ENCODE measurements at places on chromosomes 7 and 10.

DNA sequence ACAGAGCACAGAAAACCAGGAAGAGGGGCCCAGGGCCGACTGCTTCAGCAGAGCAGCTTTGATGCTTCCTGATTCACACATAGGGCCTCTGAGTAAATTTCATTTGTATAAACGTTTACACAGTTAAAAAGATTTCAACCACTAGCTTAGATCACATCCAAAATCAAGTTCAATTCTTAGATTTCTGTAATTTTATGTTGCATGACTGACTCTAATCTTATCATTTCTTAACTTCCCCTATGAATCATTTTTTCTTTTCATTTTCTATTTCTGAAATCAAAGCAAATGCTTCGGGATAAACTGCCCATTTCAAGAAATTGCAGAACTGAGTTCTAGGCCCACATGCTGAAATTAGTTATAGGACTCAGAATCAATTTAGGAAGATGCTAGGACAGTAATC lies 224.7 kb downstream of the INHBA start:
- no peak for DNase-seq

- DNase-seq, result no peak
Observed at GRCh38 chr10:85152496-85152895, 824.1 kb downstream of the CCSER2 start.

- peak; percentile 93 for DNase-seq
Observed at GRCh38 chr7:23347682-23348180, 48.6 kb downstream of the MALSU1 start.

DNA sequence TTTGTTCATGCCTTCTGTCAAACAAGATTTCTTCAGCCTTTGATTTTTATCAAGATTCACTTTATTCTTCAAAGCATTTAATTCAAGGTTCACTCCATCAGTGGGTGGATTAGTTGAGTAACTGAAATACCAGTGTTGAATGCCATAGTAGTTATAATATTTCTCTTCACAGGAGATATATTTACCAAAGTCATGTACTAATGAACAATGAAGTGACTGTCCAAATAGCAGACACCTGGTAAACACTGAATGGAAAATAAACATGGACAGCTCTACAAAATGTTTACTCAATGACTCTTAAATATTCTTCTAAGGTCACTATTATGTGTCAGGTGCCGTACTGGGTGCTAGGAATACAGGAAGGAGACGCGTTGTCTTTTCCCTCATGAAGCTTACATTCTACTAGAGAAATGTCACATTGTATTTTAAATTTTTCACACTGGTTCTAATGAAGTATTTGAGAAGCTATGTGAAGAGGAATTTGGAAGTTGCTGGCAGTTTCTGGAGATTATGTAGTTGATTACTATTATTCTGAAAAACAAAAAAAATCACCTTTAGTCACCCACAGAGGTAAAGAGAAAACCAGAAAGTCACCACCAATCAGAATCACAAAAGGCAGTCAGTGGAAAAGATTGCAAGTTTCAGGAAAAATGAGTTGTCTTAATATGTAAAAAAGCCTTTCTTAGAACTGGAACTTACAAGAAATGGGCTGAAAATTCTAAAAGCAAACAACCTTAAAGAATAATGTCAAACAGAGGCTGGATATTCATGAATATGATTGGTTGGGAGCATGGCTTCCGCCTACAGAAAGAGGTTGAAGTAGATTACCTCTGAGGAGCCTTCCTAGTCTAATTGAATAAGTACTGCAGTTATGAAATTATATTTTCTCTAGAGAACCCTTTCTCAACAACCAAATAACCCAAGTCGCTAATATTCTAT lies 84.5 kb downstream of the RTKN2 start:
- DNase-seq, result no peak

DNA sequence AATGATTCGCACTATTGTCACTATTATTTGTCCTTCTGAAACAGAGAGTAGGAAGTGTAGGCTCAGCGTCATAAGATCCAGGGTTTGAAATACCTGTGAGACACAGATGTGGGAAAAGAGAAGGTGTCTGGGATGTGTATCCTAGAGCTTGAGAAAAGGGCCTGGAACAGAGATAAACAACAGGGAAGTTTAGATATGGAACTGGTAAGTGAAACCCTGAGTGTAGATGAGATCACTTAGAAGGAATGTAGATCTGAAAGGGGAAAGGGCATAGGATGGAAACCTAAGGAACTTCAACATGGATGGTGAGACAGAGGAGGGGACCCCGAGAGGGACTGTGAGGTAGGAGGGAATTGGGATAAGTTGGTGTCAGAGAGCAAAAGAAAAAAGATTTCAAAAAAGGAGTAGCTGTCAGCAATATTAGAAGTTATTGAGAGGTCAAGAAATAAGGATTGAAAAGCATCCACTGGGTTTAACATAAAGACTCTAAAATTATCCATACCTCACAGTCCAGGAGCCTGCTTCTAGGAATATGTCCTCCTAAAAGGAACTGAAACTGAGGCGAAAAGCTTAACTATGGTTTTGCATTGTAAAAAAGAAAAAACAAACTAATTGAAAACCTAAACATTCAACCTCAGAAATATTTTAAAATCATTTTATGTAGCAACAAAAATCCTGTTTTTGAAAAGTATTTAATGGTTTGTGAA lies 119.2 kb upstream of the NPVF start:
- DNase-seq, result no peak

- DNase-seq, result peak; percentile 61
Observed at GRCh38 chr10:74213571-74214162, 62.6 kb downstream of the ADK start.

DNA sequence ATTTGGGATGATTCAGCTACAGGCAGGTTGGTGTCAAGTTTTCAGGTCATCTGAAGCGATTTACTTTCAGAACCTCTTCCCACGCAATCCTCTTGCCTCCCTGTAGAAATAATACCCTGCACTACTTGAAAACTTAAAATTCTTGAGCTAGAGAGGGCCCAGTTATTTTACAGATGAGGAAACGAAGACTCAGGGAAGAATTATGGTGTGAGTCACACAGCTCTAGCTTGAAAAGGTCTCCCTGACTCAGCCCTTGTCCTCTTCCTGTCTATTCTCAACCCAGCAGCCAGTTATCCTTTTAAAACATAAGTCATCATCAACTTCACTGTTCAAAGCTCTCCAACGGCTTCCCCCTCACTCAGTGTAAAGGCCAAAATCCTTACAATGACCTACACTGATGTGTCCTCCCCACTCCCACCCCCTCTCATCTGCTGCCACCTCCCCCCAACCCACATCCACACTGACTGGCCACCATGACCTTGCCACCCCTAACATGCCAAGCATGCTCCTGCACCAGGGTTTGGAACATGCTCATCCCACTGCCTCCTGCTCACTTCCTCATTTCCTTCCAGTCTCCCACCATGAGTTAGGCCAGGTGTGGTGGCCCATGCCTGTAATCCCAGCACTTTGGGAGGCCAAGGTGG lies 3.4 kb downstream of the DNMBP start:
- peak; percentile 98 for DNase-seq

DNA sequence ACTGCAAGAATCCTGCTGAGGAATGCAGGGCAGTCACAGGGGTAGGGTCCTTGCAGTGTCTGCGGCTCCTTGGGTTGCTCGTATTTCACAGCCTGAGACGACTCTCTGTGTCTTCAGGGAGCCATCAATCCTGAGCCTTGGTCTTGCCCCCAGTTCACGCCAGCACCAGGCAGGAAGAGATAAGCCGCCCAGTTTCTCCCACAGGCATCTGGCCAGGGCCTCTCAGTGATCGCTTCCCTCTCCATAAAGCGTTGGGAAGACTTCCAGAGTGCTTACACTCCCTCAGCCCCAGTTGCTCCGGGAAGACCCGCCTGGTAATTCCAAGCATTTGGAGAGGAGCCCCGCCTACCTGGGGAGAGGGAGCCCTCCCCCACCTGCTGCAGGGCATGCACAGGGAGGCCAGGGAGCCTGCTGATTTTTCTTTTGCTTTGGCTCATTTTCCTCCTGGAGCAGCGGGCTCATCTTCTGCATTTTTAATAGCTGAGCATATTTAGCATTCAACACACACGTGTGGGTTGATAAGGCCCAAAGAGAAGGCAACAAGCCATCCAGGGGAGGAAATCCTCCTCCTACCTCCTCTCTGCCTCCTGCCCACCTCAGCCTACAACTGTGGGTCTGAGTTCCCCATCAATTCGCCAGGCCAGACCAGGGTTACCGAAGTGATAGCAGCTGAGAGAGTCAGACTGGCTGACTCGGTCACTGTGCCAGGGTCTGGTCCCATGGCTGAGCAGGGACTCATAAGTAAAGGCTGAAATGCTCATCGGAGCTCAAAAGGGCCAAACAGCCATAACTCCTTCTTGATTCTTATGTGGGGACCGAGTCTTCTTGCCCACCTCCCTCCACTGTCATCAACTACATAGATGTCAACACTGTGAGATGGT lies 74.4 kb upstream of the EFCAB10 start:
- DNase-seq, result no peak

Measured in GM23248 (cell line).